Right renal pelvis (tissue), 4 donors: ENCODE measurements at places on chromosomes 16 and 17.

- no peak for DNase-seq
These were observed 37.5 kb upstream of the BHLHA9 start for GRCh38 chr17:1232786-1233185.

- no peak for DNase-seq
These were observed 21.9 kb downstream of the OMG start for GRCh38 chr17:31275116-31275515.

GRCh38 chr17:73015722-73016276, 76.7 kb downstream of the SLC39A11 start:
- DNase-seq, result no peak

DNA sequence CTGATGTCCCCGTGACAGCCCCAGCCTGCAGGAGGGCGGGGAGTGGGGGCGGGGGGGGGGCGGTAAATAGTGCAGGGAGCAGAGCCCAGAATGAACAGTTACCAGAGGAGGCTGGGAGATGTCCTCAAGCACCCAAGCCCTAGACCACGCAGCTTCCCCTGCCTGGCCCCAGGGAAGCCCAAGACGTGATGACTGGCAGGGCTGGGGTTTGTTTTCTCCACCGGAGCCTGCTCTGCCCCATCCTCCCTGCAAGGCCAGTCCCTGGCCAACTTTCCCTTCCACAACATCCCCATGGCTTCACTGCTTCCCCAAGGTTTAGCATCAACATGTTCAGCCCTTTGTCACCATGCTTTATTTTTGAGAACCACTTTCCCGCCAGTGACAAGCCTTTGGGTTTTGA, 1.4 kb upstream of the BEAN1 start:
- DNase-seq, result no peak

DNA sequence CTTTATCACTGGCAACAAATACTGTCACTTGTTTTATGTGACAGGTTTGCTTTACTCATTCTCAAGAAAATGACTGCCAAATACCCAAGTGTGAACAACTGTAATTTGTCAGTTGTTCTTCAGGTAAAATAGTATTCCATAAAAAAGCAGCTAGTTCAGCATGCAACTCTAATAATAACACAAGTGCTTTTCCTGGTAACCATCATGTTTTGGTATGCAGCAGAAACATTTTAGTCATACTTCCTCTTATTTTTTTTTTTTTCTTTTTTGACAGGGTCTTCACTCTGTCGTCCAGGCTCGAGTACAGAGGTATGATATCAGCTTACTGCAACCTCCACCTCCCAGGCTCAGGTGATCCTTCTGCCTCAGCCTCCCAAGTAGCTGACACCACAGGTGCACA, 4.6 kb downstream of the TERF2 start:
- no peak for DNase-seq

DNA sequence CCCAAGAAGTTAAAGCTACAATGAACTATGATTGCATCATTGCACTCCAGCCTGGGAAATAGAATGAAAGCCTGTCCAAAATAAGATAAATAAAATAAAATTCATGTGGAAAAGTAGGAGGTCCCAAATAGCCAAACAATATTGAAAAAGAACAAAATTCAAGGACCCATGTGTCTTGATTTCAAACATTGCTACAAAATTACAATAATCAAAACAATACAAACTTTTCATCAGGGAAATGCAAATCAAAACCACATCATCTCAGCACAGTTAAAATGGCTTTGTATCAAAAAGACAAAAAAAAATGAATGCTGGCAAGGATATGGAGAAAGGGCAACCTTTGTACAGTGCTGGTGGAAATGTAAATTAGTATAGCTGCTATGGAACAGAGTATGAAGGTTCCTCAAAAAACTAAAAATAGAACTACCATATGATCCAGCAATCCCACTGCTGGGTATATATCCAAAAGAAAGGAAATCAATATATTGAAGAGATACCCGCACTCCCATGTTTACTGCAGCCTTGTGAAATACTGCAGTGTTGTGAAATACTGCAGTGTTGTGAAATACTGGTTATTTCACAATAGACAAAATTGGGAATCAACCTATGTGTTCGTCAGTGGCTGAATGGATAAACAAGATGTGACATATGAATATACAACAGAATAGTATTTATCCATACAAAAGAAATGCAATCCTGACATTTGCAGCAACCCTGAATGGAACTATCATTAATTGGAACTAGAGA, 24.5 kb upstream of the ZNF287 start:
- no peak for DNase-seq

- no peak for DNase-seq
These were observed 933.4 kb downstream of the KCNJ2 start for GRCh38 chr17:71102777-71103176.

DNA sequence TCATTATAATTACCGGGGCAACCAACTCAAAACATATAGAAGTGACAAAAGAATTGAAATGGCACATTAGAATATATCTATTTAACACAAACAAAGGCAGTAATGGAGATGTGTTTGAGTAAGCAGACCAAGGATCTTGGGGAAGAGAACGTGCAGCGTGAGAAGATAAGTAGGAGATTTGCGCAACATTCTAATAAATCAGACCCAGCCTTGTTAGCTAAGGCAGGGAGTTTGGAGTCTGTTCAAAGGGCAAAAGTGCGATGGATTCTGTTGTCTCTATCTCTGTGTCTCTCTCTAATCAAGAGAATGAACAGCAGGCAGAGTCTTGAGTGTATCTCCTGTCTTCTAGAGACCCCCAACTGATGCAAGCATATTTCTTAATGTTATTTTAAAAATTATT, 55.0 kb upstream of the FA2H start:
- no peak for DNase-seq

DNA sequence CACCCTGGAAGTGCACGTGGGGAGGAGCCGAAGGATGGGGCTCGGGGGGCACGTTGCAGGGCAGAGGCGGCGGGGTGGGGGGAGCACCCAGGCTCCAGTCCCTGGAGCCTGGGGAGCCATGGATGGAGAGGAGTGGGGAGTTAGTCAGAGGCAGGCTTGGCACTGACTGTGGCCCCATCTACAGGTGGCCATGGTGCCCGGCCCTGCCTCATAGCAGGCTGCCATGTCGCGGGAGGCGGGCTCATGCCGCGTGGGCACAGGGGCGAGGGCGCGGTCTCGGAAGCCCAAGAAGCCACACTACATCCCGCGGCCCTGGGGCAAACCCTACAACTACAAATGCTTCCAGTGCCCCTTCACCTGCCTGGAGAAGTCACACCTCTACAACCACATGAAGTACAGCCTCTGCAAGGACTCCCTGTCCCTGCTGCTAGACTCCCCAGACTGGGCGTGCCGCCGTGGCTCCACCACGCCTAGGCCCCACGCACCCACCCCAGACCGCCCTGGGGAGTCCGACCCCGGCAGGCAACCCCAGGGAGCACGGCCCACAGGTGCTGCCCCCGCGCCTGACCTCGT, 3.0 kb downstream of the PRR35 start:
- DNase-seq, result no peak

DNA sequence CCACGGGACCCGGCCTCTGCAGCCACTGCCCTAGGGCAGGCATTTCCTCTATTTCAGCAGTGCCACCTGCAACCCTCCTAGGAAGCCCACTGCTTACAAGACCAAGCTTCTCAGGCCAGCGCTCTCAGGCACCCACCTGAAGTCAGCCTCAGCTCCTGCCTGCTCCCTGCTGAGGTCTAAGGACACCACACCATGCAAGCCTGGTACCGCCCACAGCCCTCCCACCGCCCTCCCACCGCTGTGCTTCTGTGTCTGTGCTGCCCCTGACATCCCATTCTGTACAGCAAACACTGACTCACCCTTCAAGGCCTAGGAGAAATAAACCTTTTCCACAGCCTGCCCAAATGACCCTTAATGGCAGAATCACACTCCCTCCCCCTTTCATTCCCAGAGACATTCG, 6.3 kb downstream of the CLUH start:
- DNase-seq, result no peak
